ENCODE measurements at places on chromosomes 16 and 17.
A peak's percentile ranks its signal among the peaks of the same experiment; 100 is the strongest.

DNA sequence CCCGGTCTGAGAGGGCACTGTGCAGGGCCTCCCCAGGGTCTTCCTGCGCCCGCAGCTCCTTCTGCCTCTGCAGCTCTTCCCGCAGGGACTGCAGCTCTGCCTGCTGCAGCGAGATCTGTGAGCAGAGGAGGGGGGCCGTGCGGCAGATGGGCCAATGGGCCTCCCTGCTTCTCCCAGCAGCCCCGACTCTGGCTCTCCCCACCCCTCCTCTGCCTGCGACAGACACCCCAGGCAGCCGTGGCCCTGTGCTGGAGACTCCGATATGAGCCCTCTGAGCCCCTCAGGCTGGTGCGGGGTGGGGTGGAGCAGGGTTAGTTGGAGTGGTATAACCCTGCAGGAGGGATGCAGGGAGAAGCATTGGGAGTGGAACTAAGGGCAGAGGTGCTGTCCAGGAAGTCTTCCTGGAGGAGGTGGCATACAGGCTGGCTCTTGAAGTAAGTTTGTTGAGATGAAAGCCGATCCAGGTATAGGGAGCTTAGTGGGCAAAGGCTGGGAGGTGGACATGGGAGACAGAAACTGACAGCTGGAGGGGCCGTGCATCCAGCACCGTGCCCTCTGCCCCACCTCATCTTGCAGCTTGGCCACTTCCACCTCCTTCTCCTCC is 5.0 kb downstream of the THOC6 start:
- DNase-seq, result no peak

- no peak for DNase-seq
These were observed 21.5 kb downstream of the FBXO31 start for GRCh38 chr16:87361916-87362619.

DNA sequence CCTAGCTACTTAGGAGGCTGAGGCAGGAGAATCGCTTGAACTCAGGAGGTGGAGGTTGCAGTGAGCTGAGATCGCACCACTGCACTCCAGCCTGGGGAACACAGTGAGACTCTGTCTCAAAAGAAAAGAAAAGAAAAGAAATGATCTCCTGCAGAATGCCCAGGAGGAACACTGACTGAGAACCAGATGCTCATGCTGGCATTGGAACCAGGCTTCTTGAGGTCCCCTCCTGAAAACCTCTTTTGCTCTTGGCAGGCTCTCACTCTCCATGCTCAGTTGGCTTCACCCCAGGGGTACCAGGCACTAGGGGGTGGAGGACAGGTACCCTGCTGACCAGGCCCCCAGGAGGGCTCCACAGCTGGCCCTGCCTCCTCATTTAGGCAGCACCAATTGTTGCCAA is 8.5 kb upstream of the TNFRSF17 start:
- no peak for DNase-seq

GRCh38 chr16:50464325-50465290 is 83.6 kb upstream of the NKD1 start:
- DNase-seq, result no peak

DNA sequence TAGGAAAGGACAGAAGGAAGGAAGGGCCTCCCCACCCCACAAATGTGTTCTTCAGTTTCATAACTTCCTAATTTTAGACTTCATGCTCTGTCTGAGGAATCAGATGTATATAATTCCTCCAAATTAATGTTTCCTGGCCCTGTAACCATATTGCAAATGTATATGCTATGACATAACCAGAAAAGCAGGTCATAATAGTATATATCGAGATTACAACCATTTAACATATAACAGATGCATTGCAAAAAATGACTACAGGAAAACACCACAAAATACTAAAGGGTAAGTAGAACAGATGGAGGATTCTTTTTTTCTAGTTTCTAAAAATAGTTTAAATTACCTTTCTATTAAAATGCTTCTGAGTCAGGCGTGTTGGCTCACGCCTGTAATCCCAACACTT is 3.1 kb upstream of the EXOC7 start:
- DNase-seq, result no peak

GRCh38 chr17:8300627-8301242 is 5.5 kb upstream of the SLC25A35 start:
- peak; percentile 83 for DNase-seq

DNA sequence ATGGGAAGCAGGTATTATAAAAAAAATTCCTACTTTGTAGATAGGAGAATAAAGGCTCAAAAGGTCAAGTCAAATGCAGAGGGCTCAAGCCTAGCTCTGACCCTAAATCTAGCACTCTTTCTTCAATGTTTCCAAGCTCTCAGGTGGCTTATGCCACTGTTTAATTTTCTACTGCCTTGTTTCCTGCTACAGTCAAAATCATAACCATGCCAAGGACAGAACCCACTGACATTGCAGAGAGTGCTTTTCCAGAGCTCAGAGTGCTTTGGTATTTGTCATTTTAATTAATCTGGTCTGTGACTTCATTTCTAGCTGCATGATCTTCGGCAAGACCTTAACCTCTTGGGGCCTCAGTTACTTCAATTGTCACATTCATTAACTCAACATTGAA is 344.7 kb downstream of the CA10 start:
- DNase-seq, result no peak

DNA sequence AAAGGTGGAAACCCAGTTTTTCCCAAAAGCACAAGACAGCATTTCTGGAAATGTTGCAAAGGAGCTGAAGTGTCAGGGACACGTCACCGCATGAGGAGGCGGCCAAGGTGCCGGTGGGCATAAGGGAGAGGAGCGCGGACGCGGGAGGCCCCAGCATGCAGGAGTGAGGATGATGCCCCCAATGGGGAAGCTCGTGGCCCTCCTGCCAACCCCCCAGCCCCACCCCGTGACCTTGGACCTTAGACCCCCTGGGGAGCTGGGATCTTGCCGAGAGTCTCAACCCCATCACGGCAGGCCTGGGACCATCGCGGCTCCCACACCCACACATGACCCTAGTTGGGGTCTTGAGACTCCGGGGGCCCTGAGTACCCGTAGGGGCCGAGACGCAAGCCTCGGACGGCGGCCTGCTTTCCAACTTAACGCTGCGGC is 119.4 kb upstream of the METRNL start:
- no peak for DNase-seq

GRCh38 chr17:72651988-72652387 is 440.5 kb downstream of the SLC39A11 start:
- no peak for DNase-seq

DNA sequence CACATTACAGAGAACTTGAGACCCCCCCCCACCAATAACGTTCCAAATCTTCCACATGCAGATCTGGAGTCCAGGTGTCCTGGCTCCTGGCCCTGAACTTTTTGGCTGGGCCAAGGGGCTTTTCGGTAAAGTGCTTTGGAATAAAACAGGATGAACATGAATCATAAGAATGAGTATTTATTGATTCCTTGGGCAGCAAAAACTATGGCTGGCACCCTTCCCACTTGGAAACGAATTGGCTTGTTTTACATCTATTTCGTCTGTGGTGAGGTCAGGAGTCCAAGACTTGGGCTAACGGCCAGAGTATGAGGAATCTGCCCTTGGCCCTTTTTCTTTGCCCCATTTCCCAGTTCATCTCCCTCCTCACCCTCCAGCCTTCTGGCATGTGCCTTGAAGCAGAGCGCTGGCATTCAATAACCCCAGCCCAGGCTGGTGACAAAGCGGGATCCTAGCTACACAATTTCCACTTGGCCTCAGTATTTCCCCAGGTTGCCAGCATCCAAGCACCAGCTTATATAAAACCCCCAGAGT is 4.1 kb upstream of the UBTF start:
- DNase-seq, result no peak

- DNase-seq, result no peak
These were observed 37.4 kb downstream of the AXIN2 start for GRCh38 chr17:65523853-65524664.

DNA sequence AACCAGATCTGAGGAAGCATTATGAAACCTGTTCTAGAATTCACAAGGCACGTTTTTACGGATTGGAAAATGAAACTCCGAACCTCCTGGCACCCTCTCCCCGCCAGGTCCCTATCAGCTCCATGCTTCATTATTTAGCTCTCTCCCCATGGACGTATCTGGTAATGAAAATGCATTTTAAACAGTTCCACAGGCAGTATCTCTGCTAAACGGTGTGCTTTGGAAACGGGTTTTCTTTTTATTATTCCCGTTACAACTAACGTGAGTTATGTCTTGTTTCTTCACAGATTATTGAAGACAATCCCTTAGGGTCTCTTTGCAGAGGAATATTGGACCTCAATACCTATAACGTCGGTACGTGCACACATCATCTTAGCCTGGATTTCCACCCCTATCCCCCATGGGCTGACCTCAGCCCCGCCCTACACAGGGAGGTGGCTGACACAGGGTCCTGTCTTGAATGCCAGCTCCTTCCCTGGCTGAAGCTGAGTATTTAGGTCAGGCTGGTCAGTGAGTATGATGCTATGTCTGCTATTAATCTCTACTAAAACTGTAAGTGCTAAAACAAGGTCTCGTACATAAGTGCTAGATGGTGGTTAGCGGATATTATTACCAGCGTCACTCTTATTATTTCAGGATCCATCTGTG is 82.9 kb downstream of the SDR42E1 start:
- no peak for DNase-seq

- peak; percentile 14 for DNase-seq
These were observed 45.4 kb upstream of the MYOCD start for GRCh38 chr17:12620200-12620720.

DNA sequence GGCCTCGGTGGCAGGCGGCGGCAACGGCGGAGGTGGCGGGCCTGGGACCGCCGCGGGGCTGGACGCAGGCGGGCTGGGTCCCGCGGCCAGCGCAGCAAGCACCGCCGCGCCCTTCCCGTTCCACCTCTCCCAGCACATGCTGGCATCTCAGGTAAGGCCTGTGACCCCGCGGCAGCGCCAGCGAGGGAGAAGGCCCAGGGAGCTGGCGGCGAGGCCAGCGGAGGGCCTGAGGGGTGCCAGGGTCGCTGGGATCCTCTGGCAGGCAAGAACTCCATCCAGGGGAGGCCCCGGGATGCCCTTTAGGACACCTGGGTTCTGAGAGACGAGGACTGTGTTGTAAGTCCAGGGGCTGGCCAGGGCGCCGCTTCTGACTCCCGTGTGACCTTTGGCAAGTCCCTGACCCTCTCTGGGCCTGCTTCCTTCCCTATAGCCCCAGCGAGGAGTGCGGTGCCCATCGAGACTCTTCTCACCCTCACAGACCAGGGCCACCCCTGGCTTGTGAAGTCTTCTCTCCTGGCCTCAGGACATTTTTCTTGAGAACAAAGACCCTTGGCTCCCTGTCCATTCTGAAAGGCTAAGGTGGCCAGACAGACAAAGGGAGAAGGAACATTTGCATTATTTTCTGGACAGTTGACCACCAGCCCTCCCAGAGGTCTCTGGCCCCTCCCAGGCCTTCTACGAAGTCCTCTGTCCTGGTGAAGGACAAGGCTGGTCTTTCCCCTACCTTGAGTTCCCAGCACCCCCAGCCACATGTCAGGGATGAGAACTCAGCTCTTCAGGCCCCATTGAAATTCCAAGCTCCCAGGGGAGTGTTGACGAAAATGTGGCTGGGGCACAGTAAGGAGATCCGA is 6.3 kb downstream of the TBX2 start:
- no peak for DNase-seq

DNA sequence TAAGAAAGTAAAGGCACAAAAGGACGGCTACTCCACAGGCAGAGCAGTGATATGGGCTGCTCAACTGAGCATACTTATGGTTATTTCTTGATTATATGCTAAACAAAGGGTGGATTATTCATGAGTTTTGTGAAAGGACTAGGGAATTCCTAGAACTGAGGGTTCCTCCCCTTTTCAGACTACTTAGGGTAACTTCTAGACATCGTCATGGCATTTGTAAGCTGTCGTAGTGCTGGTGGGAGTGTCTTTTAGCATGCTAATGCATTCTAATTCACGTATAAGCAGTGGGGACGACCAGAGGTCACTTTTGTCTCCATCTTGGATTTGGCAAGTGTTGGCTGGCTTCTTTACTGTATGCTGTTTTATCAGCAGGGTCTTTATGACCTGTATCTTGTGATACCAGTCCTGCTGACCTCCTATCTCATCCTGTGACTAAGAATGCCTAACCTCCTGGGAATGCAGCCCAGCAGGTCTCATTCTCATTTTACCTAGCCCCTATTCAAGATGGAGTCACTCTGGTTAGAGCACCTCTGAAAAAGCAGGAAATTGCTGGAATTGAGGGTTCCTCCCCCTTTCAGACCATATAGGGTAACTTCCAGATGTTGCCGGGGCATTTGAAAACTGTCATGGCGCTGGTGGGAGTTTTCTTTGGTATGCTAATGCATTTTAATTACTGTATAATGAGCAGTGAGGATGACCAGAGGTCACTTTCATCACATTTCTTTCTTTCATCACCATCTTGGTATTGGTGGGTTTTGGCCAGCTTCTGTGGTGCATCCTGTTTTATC is 388.5 kb downstream of the XYLT1 start:
- DNase-seq, result no peak

DNA sequence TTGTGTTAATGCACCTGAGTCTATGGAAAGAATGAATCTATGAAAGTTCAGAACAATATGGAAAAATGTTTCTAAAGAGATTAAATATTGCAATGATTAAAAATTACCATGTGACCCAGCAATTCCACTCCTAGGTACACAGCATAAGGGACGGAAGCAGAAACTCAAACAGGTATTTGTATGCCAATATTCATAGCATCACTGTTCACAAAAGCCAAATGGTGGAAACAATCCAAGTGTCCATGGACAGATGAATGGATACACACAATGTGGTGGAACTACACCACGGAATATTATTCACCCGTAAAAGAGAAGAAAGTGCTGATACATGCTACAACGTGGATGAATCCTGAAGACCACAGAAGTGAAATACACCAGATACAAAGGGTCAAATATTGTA is 37.7 kb downstream of the VPS53 start:
- DNase-seq, result no peak

DNA sequence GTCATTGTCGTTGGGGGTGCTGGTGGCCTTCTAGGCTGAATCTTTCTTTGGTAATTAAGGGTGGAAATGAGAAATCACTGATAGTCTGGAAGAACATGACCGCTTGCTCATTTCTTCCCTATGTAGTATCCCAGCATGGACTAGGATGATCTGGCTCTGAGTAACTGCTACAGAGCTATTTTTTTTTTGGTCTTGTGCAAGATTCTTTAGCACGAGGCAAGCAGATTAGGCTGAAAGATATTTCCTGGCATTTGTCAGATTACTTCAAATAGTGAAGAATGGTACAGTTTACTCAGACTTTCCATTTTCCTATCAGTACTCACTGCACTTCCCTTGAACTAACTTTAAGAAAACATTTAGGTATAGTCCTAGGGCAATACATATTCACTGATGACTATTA is 89.0 kb downstream of the SYCE1L start:
- no peak for DNase-seq

GRCh38 chr17:70636517-70637133 is 467.3 kb downstream of the KCNJ2 start:
- DNase-seq, result peak; percentile 58

DNA sequence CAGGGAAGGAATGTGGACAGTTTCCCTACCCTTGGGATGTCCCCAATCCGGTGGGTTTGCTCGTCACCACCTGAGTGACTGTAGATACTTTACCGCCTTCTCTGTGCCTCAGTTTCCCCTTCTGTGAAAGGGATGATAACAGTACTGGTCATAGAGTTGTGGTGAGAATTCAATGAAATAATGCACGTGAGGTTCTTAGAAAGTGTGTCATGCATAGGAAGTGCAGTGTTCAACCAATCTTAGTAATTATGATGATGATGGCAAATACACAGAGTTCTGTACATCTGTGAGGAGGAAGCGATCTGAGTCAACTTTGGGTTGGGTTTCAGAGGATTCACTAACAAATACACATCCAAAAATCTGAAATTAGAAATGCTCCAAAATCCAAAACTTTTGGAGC is 114.6 kb upstream of the HS3ST2 start:
- DNase-seq, result no peak

- DNase-seq, result no peak
These were observed 22.9 kb downstream of the UBN1 start for GRCh38 chr16:4870138-4870671.
